ENCODE measurements at places on chromosomes 7 and 10.

GRCh38 chr10:88207121-88207546 lies 343.7 kb downstream of the PTEN start:
- DNase-seq: no peak

DNA sequence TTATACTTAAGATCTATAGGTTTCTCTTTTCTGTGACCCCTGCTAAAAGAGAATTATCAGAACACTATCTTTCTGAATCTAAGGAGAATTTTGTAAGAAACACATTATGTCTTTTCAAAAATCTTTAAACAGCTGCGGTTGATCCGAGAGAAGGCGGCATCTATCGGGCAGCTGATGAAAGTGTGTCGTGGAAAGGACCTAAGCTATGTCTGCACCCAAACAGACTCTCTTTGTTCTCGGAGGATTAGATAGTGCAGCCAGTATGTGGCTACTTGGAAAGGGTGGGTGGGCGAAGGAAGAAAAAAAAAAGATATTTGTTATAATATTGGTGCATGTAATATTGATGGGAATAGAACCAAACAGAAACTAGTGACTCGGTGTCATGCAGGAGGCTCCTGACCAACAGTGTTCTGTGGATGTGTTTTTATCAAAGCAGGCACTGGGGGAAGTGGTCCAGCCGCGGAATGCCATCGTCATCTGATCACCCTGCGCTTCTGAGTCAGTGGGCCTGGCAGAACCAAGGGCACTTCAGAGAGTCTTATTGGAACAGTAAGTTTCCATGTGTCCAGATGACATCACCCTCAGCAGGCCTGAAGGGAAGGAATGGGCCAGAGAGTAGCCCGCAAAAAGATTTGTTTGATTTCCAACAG lies 509.7 kb upstream of the AKR1E2 start:
- no peak for DNase-seq

- DNase-seq: no peak
These were observed 10.5 kb upstream of the CXCL12 start for GRCh38 chr10:44395396-44395795.

DNA sequence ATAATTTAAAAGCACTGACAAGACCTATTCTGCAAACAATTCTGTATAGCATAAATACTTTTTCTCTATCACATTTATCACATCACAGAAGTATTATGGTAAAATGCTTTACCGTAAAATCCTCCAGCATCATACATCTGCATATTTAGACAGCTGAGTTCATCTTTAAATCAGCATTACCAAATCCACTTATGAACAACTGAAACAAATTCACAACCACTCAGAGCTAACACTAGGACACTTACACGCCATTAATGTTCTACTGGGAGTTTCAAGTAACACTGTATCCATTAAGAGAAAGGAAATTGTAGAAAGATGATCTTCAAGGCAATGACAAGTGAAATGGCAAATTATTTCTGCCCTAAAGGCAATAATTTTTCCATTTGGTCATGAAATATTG lies 105.7 kb upstream of the DKK1 start:
- no peak for DNase-seq

GRCh38 chr7:135911099-135911498 lies 66.1 kb downstream of the MTPN start:
- DNase-seq: no peak

GRCh38 chr10:69774596-69774995 lies 27.1 kb upstream of the COL13A1 start:
- DNase-seq: no peak

DNA sequence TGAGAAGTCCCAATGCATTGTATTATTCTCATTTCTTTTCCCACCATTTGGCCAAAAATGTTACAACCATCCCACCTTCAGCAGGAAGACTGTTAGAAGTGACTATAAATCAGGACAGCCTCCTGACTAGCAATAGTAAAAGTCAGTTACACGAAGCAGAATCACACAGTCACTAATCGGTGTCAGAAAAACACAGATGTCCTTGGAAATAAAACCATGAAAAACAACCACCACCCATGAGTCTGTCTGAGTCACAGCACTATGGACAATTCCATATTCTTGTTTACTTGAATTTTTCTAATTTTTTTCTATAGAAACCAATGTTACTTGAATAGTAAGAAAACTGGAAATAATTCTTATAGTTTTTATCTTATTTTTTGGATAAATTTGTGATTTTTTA lies 81.9 kb upstream of the FRMD4A start:
- no peak for DNase-seq

All from stimulated activated CD4-positive, alpha-beta T cell treated with anti-CD3 and anti-CD28 coated beads, Interleukin-2, amount 100 ng/mL, for 24 hours (primary cell).